ENCODE measurements at places on chromosomes 1 and 21. TPM values are rescaled to one million over a fixed set of nuclear protein-coding genes. Genes with fewer than 3 reads are reported as not detected.

DNA sequence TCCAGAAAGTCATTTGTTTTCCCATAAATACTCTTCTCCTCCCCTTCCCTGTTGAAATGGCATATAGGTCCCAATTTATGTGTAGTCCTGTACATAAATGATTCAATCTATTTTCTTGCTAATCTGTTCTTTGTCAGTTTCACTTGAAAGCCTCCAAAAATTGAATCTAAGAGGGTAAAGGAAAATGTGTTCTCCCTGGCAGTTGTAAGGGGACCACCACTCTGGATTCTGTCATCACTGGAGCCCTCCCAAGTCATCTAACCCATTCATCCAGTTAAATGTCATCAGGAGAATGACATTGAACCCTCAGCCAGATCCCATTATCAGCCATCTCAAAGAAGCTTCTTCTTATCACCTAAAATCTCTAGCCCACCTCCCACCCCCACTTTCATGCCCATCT lies 35.0 kb upstream of the RNF2 start:
- H3K4me1 ChIP-seq: no peaks in the 10 kb centered on the region
- H3K27ac ChIP-seq: no peak overlapping the region
- DNase-seq: no peak
- no peak overlapping the region for H3K4me3 ChIP-seq
- H3K27me3 ChIP-seq: no peaks in the 10 kb centered on the region

DNA sequence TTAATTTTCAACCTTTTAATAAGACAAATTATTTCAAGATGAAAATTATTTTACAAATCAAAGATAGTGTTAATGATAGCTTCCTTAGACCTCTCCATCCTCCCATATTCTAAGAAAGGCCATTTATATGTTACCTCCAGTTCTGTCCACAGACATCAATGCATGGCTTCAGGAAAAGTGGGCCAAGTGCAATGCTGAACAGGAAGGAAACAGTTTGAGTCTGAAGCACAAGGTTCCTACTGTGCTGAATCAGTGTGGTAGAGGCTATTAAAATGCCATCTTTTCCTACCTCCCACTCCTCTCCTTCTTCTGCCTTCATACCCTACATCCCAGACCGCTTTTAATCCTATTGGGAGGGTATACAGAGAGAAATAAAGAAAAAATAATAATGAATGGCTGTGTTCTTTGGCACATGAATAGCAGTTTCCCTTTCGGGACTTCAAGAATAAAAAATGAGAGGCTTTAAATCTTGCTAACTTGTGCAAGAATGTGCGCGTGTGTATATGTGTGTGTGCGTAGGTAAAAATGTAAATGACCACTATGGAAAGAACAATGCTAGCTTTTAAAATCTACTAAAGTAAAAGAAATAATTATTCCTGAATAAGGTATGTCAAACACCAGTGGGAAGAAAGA lies 62.6 kb upstream of the C1orf105 start:
- peaks cover 48% of the 10 kb centered on the region for H3K4me1 ChIP-seq
- H3K27me3 ChIP-seq: no peaks in the 10 kb centered on the region
- DNase-seq: peak; percentile 76

DNA sequence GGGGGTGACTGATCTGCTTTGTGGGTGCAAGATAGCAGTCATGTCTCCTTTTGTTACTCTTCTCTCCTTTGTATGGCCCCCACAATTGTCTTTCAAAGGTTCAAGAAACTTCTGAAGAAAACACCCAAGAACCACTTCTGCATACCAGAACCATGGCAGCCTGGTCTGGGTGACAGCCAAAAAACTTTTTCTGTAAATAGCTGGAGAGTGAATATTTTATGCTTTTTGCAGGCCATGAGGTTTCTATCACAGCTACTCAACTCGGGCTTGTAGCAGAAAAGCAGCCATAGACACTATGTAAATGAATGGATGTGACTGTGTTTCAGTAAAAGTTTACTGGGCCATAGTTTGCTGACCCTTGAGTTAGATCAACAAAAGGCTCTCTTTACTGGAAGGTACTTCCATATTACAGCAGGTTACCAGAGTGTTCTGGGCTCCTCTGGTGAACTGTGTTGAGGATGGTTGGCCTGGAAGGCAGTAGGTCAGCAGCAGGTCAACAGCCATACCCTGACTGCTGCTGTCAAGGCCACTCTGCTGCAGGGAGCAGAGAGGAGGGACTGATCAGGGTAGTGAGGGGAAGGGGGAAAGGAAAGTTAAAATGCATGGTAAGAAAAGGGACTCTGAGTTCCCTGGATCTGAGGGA lies 116.4 kb downstream of the GDAP2 start:
- no peaks in the 10 kb centered on the region for H3K4me1 ChIP-seq
- no peak overlapping the region for H3K27ac ChIP-seq
- H3K27me3 ChIP-seq: peaks cover 29% of the 10 kb centered on the region
- H3K4me3 ChIP-seq: no peak overlapping the region
- no peaks in the 10 kb centered on the region for H3K36me3 ChIP-seq

- H3K27me3 ChIP-seq: no peaks in the 10 kb centered on the region
- no peaks in the 10 kb centered on the region for H3K4me1 ChIP-seq
- H3K4me3 ChIP-seq: no peak overlapping the region
- no peaks in the 10 kb centered on the region for H3K36me3 ChIP-seq
- H3K27ac ChIP-seq: no peak overlapping the region
- no peak for DNase-seq
Observed at GRCh38 chr1:202531472-202531811, 178.8 kb downstream of the SYT2 start.

GRCh38 chr1:54934869-54935268 lies 45.6 kb upstream of the TMEM61 start:
- H3K27ac ChIP-seq: no peak overlapping the region
- peaks cover 2% of the 10 kb centered on the region for H3K4me1 ChIP-seq
- no peaks in the 10 kb centered on the region for H3K36me3 ChIP-seq
- H3K4me3 ChIP-seq: no peak overlapping the region
- H3K27me3 ChIP-seq: peaks cover 2% of the 10 kb centered on the region

GRCh38 chr1:174960362-174960761 lies 39.4 kb upstream of the CACYBP start:
- H3K4me1 ChIP-seq: no peaks in the 10 kb centered on the region
- H3K4me3 ChIP-seq: no peak overlapping the region
- H3K27ac ChIP-seq: no peak overlapping the region
- H3K36me3 ChIP-seq: no peaks in the 10 kb centered on the region
- no peaks in the 10 kb centered on the region for H3K27me3 ChIP-seq

DNA sequence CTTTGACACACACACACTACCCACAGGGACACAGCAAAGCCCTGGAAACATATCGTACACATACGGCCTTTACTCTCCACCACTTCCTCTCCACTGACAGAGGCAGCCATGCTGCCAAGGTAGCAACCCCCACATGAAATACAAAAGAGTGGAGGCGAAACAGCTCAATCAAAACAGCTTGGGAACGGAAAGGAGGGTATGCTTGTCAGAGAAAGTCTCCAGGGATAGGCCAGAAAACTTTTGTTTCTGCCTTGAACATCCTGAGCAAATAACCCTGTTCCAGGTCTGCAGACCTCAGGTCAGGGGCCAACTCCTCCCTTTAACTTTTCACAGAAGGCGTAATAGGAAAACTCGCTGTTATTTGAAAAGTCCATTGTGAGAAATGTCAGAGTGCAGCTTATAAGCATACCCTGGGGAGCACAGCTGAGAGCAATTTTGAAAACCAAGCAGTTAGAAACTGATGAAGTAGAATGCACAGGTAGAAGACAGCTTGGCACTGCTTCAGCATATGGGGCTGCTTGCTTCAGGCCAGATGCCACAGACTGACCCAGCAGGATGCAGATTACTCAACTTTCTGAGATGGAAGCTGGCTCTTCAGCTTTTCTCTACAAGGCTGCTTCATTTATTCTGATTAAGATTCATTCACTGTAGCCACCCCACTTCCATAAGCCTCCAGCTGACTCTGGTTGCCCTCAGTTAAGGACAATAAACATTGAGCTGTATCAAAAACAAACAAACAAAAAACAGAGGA lies 18.0 kb downstream of the KIAA0319L start:
- no peaks in the 10 kb centered on the region for H3K4me1 ChIP-seq
- H3K4me3 ChIP-seq: no peak overlapping the region
- no peak for DNase-seq

DNA sequence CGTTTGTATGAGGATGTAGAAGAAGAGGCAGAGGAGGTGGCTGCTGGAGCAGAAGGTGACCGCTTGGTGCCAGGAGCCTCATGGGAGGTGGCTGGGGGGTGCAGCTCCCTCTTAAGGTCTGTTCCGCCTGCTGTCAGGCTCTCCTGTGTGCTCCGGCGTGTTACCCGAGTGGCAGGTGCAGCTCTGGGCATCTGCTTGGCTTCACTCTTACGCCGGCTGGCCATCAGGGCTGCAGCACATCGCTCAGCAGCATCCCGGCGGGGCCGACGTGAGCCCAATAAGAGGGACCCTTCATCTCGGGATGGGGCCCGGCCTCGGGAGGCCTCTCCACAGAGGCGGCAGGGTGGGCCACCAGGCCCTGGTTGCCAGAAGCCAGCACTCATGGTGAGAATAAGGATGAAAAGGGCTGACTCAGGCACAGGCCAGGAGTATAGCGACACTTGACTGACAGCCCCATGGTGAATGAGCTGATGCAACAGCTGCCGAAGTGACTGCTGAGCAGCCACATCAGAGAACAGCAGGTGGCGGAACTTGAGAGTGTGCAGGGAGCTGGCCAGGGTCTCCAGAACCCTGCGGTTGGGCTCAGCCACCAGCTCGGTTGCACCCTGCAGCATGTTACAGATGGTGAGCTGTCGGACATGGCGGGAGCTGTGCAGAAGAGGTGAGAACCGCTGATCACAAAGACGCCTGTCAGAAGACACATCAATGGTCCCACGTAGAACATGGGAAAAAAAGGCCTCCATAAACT lies 17.5 kb downstream of the LRRC41 start:
- peaks cover 9% of the 10 kb centered on the region for H3K4me1 ChIP-seq
- H3K4me3 ChIP-seq: no peak overlapping the region
- no peaks in the 10 kb centered on the region for H3K27me3 ChIP-seq

DNA sequence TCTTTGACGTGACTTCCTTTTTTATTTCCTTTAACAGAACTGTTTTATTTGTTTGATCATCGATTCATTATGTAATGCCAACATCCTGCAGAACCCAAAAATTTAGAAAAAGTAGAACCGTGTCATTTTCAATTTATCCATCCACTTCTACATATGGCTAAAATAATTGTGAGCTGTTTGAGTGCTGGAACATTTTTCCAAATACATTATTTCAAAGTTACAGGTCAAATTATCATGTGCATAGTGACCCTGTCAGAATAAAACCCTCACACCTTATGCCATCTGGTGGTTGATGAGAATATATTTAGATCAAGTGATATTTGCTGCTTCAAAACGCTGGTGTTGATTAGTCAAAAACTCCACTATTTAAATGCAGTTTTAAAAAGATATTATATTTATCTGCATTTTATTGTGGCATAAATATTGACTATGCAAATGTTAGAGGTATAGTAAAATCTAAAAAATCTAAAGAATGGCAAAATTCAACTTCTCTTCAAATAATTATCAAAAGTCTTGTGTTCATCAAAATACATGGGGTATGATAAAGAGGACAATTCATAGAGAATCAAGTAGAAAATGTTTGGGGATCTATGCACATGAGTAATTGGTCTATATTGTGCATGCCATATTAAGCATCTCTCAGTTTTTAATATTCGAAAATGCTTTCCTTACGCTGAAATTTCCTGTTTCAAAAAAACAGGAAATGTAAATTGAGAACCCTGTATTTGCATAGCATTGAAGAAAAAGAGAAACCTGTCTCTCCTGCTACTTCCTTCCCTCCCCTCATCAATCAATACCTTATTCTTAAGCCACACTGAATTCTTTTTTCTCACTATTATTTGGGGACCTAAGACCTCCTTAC lies 39.7 kb downstream of the UBE2U start:
- peak; percentile 46 for DNase-seq
- H3K4me1 ChIP-seq: peaks cover 11% of the 10 kb centered on the region
- peaks cover 7% of the 10 kb centered on the region for H3K27me3 ChIP-seq
- no peak overlapping the region for H3K27ac ChIP-seq

DNA sequence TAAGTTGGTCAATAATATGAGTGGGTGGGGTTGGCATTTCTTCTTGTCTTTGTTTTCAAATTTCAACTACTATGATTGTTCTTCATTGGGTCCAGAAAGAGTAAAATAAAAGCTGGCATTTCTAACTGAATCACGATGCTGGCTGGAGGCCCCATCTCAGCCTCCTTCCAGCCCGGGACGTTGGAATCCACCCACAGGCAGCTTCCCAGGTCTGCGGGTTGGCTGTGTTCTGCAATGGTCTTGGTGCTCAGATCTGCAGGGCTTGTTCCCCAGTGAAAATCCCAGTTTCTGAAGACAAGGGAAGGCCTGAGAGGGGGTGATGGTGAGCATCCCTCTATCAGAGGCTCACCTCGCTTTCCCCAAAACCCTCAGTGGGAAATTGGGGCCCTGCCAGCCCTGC lies 54.7 kb upstream of the ARHGEF16 start:
- H3K27me3 ChIP-seq: peaks cover 14% of the 10 kb centered on the region
- no peak overlapping the region for H3K4me3 ChIP-seq
- no peaks in the 10 kb centered on the region for H3K36me3 ChIP-seq
- DNase-seq: no peak

- H3K27me3 ChIP-seq: no peaks in the 10 kb centered on the region
- no peaks in the 10 kb centered on the region for H3K36me3 ChIP-seq
- DNase-seq: no peak
- no peak overlapping the region for H3K4me3 ChIP-seq
Observed at GRCh38 chr1:152954436-152954835, 7.4 kb downstream of the SPRR5 start.

GRCh38 chr1:167502192-167502551 lies 16.2 kb downstream of the CD247 start:
- no peak overlapping the region for H3K4me3 ChIP-seq
- peaks cover 7% of the 10 kb centered on the region for H3K27me3 ChIP-seq
- no peak for DNase-seq
- H3K36me3 ChIP-seq: no peaks in the 10 kb centered on the region

Gene CITED4
- total RNA-seq: 10.9 TPM

Gene CACHD1
- total RNA-seq: 8.7 TPM

Measured in endothelial cell of umbilical vein (primary cell).